ENCODE measurements at places on chromosomes 4 and X.

DNA sequence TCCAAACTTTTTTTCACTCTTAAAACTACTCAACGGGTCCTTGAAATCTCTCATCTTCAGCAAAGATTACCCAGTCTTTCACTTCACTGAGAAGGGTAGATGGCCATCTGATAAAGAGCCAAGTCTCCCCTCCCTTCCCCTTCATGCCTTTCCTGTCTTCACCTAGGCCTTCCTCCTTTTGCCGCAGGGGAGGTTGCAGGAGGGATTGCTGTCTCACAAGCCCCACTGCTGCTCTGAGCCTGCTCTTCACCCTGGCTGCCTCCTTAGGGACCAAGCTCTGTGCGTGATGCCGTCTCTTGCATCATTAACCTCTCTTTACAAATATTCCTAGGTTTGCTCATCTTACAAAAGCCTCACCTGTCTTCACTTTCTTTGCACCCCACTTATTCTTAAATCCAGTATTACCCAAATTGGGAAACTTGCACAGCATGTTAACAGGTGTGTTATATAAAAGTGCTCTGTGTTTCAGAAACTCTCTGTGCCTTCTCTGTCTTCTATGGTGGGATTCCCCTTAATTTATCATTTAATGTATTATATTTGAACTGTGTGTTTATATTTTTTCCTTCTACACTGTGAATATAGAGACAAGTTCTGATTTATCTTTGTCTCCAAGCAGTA is 3.8 kb downstream of the ZFX start:
- H3K4me3 ChIP-seq, result peak overlapping the region; percentile 19
- DNase-seq, result no peak
- no peaks in the 10 kb centered on the region for H3K27me3 ChIP-seq
- H3K27ac ChIP-seq, result peak overlapping the region; percentile 95

- H3K36me3 ChIP-seq, result no peaks in the 10 kb centered on the region
- H3K27ac ChIP-seq, result no peak overlapping the region
These were observed 64.8 kb downstream of the NCAPG start for GRCh38 chr4:17875402-17876070.

DNA sequence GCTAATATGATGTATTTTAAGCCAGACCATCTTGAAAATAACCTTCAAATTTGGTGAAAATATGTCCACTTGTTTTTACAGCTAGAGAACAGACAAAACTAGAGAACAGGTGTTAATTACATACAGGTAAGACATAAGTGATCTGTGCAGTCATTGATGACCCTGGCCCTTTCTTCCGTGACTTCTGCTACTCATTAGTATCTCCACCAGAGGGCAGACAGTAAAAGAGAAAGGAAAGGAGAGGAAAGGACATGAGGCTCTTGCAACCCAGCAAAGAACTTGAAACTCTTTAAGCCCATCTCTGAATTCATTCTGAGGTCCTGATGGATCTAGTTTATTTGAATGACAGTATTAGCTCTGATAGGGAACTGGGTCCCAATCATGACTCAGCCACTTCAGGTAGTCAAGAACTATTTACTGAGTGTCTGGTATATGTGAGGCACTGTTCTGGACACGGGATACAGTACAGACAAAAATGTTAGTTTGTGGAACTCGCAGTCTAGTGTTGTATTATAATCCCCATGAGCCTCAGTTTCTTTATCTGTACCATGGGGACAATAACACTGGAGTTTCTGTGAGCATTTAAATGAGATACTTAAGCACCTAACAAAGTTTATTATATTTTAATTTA is 121.0 kb upstream of the TEX13D start:
- no peaks in the 10 kb centered on the region for H3K36me3 ChIP-seq
- H3K4me1 ChIP-seq, result no peaks in the 10 kb centered on the region
- H3K27ac ChIP-seq, result no peak overlapping the region
- DNase-seq, result no peak
- no peaks in the 10 kb centered on the region for H3K27me3 ChIP-seq

GRCh38 chr4:26144526-26145155 is 176.2 kb upstream of the RBPJ start:
- H3K27me3 ChIP-seq, result no peaks in the 10 kb centered on the region
- no peaks in the 10 kb centered on the region for H3K36me3 ChIP-seq

DNA sequence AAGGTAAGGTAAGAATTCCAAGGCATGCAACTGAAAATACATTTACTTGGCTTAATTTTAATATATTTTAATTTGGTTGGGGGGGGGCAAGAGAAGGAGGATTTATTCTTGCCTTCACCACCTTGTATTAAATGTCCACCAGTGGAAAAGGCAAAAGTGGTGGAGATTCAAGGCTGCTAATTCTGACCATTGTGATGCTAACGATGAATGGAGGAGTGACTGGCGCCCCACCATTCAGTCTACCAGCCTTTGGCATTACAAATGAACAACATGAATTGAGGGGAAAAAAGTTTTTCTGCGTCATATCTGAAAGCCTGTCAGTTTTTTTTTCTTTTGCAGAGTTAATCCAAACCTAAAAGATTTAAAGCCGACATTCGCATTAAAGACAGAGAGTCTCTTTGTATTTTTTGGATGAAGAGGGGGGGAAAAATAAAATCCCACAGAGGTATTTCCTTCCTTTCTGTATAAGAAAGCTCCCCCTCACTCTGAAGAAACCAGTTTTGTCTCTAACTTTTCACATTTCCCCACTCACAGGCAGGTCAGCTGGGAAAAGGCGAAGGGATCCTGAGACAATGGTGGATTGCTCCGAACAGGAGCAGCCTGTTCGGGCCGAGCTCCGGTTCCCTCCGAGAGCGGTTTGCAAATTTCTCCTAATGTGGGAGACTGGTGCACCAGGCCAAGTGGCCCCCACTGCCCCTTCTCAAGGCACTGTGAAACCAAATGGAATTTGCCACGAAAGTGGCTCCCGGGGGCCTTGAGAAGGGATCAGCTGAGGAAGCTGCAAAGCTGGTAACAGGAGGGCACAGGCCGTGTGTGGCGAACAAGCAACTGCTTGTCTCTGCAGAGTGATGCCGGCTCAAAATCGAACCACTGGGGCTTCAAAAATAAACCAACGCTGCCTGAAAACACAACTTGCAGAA is 28.1 kb downstream of the SHISA3 start:
- no peaks in the 10 kb centered on the region for H3K27me3 ChIP-seq
- DNase-seq, result no peak
- H3K27ac ChIP-seq, result no peak overlapping the region
- no peaks in the 10 kb centered on the region for H3K36me3 ChIP-seq

GRCh38 chr4:113815826-113816225 is 54.3 kb upstream of the CAMK2D start:
- no peaks in the 10 kb centered on the region for H3K36me3 ChIP-seq
- no peak overlapping the region for H3K27ac ChIP-seq
- no peak for DNase-seq
- H3K4me3 ChIP-seq, result no peak overlapping the region

- H3K27me3 ChIP-seq, result no peaks in the 10 kb centered on the region
- no peaks in the 10 kb centered on the region for H3K36me3 ChIP-seq
- H3K4me3 ChIP-seq, result no peak overlapping the region
- H3K27ac ChIP-seq, result no peak overlapping the region
- no peak for DNase-seq
- no peaks in the 10 kb centered on the region for H3K4me1 ChIP-seq
These were observed 27.4 kb downstream of the SMARCA1 start for GRCh38 chrX:129495900-129496299.

DNA sequence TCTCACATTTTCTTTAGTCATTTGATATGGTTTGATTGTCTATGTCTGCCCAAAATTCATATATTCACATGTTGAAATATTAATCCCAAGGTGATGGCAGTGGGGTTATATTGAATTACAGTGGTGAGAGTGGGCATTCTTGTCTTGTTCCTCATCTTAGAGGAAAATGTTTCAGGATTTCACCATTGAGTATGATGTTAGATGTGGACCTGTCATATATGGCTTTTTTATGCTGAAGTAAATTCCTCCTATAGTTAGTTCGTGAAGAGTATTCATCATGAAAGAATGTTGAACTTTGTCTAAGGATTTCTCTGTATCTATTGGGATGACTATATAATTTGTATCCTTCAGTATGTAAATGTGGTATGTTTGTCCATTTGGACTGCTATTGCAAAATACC is 512.3 kb upstream of the EPHA5 start:
- H3K4me1 ChIP-seq, result no peaks in the 10 kb centered on the region
- H3K4me3 ChIP-seq, result no peak overlapping the region
- H3K36me3 ChIP-seq, result no peaks in the 10 kb centered on the region
- DNase-seq, result no peak

DNA sequence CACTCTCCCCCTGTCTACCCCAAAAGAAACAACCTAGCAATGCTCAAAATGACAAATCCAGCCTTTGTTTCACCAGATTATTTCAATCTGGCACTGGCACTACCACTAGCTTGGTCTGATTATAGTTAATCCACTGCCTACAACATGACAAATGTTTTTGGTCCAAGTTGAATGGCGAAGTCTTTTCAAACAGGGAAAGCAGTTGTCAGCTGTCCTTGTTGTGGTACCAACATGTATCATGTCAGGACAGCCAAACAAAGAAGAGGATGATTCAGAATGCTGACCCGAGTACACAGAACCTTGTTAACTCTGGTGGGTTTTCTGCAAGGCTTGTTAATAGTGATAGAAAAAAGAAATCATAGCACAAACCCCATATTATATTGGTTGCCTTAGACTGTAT is 160.8 kb upstream of the ANK2 start:
- H3K27ac ChIP-seq, result no peak overlapping the region

- H3K27me3 ChIP-seq, result no peaks in the 10 kb centered on the region
- no peaks in the 10 kb centered on the region for H3K4me1 ChIP-seq
- H3K36me3 ChIP-seq, result no peaks in the 10 kb centered on the region
- DNase-seq, result no peak
- H3K27ac ChIP-seq, result no peak overlapping the region
These were observed 103.9 kb downstream of the PPA2 start for GRCh38 chr4:105369988-105370387.

DNA sequence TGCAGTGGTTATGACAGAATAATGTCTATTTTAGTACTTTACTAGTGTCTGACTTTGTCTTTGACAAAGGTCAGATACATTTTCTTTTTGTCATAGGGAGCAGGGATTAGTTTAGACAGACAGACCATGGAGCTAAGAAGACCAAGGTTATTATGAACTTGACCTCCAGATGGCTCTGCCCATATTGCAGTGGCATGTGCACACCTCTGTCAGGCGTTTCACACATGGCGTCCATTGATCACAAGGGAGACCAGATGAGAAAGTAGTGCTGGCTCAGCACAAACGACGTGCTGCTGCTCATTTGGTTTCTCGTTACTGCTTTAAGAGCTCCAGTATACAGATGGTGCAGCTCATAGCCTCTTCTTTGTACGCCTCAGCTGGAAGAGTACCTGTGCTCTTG is 56.3 kb upstream of the HPSE start:
- H3K36me3 ChIP-seq, result no peaks in the 10 kb centered on the region
- H3K4me1 ChIP-seq, result no peaks in the 10 kb centered on the region
- no peak for DNase-seq
- no peaks in the 10 kb centered on the region for H3K27me3 ChIP-seq

GRCh38 chr4:15240764-15241163 is 187.1 kb upstream of the C1QTNF7 start:
- no peaks in the 10 kb centered on the region for H3K4me1 ChIP-seq
- DNase-seq, result no peak
- no peak overlapping the region for H3K27ac ChIP-seq
- H3K36me3 ChIP-seq, result no peaks in the 10 kb centered on the region

DNA sequence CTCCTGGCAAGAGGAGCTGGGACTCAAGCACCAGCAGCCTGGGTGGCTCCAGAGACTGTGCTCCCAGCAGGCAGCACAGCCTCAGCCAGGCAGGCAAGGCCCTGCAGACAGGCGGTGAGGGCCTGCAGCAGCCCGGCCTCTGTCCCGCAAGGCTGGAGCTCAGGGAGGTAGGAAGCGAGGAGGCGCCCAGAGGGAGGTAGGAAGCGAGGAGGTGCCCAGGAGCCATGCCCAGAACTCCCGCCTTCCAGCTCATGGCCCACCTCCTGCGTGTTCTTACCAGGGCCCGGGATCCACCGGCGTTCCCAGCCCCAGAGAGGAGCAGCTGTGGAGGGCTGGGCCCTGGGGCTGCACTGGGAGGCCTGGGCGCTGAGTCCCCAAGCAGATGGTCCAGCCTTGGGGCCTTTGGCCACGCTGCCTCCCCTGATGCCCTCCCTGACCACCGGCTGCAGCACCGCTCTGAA is 133.1 kb downstream of the HMX1 start:
- H3K4me3 ChIP-seq, result no peak overlapping the region
- DNase-seq, result no peak
- H3K36me3 ChIP-seq, result no peaks in the 10 kb centered on the region
- no peaks in the 10 kb centered on the region for H3K27me3 ChIP-seq
- H3K27ac ChIP-seq, result no peak overlapping the region

Data from esophagus squamous epithelium (tissue), 5 donors.